ENCODE measurements at places on chromosomes 6 and 20.

- DNase-seq, result no peak
Measured at GRCh38 chr20:1033751-1034414, 31.8 kb upstream of the RSPO4 start.

GRCh38 chr20:49624317-49624716 is 56.4 kb upstream of the PTGIS start:
- no peak for DNase-seq

DNA sequence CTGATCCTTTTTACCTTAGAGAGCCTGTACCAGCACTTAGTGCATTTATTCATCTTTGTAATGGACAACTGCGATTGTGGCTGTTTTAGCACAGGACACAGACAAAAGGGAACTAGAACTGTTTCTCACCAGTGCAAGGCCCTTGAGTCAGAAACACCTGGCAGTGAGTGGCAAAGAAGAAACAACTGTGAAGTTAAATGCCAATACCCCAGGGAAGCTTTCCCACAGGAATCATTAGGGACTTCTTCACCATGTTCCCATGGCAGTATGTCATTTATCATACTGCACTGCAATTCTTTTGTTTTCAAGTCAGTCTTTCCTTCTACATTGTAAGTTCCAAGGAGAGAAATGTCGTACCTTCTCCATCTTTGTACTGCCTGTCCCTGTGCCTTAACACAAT is 28.6 kb upstream of the CDYL start:
- no peak for DNase-seq

DNA sequence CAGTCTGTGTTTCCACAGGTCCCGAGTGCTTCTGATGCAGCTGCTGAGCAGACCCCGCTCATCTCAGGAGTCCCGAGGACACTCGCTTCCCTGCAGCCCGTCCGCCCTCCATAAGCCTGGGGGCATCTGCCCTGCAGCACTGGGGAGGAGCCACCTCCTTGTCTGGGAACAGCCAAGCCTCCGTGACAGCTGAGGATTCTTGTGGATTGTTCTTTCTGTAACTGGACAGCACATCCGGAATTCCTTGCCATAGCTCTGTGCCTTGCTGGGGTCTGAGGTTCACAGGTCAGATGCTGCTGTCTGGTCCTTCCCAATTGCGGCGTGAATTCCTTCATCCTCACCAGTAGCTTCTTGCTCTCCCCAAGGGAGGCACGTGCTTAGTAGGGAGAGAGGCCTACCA is 38.4 kb upstream of the FNDC1 start:
- no peak for DNase-seq

GRCh38 chr20:46007671-46008070 is 1.0 kb upstream of the MMP9 start:
- no peak for DNase-seq

- no peak for DNase-seq
Measured at GRCh38 chr6:123007885-123008284, 11.8 kb downstream of the CLVS2 start.

All from activated T-helper 1 cell treated with anti-CD3 and anti-CD28 coated beads, Interleukin-2, amount 50 U/mL, for 16 hours (primary cell).